ENCODE measurements at places on chromosomes 2 and 18.

DNA sequence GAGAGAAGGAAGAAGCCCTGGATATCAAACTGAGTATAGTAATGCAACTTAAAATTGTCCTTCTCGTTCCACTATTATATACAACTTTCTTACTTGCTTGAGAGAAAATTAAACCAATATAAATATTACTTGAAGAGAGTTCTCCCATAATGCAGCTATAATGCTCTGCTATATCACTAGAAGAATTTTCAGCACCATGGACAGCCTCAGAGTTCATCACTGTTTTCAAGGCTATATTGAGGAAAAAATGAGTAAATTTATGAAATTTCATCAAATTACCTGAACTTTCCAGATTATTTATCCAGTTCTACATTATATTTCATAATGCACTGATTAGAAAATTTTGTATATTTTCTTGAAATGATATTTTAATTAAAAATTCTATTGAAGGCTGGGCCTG, 1053.5 kb upstream of the FAM98A start:
- peak; percentile 2 for DNase-seq

GRCh38 chr18:811892-812375, at the start of gene YES1:
Gene YES1, minus strand, starts transcription at chr18:812242. Its CDS starts 55,415 bp downstream, at chr18:756827.
- DNase-seq, result no peak

DNA sequence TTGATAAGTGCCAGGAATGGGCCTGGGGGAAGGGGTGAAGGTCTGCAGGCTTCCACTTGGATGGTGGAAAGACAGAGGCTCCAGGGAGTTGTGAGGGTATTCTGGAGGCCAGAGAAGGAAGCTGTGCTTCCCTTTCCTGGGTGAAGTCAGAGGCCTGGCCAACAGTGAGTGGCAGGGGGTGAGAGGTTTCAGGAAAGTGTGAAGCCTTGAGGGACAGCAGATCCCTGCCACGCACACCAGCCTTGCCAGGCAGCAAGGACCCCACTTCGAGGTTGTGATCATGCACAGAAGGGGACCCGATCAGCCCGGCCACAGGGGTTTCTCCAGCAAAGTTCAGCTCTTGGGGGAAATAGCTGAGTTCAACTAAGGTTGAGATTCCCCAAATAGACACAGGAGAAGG, 66.5 kb downstream of the SMAD7 start:
- DNase-seq, result peak; percentile 33

- DNase-seq, result no peak
Observed at GRCh38 chr18:48913775-48914174, 37.0 kb downstream of the SMAD7 start.

GRCh38 chr2:128784626-128785306, 466.1 kb upstream of the HS6ST1 start:
- no peak for DNase-seq

DNA sequence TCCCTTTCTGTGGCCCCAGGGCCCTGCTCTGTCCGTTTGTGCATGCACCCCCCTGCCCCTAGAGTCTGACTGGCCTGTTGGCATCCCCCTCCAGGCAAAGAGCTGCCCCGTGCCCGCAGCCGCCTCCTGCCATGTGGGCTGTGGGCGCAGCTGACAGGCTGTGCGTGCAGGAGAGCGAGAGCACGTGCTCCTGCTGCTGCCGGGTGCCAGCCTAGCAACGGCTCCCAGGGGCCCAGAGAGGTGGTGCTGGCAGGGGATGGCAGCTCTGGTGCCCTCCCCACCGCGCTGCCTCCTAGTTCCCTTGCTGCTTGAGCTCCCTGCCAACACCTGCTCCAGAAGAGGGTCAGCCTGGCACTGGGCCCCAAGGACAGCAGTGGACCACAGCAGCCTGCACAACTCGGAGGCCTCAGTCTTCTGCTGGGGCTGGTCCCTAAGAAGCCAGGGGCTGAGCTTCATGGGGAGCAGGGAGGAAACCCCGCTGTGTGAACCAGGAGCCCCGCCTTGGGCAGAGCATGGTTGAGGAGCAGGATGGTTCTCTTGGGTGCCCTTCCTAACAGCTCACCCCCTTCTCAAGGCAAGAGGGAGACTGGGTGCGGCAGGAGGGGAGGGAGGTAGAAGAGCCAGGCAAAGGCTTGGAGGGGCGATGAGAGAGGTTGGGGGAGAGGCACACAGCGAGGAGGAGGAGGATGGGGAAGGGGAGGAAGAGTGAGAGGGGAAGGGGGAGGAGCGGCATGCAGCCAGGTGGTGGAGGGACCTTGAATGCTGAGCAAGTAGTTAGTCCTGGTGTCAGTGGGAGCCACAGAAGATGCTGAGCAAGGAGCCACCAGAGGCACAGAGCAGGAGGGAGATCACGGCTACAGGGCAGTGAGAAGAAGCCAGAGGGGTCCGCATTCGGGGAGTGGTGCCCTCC, 23.8 kb upstream of the PTMA start:
- DNase-seq, result no peak

DNA sequence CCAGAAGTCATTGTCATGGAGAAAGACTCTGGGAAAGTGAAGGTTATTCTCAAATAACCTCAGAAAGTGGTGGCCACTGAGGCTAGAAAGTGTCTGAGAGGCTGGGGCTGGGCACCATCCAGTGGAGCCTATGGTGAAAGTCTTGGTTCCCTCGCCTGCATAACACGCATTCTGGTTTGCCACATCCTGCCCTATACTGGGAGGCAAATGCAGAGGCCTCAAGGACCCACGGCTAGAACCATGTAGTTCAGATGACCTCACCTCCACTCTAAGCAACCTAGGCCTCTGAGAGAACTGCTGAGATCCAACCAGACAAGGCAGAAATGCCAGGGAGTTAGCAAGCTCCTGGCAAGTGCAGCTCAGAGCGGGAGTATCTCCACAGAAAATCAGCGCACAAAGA, 5.1 kb downstream of the ITGB6 start:
- no peak for DNase-seq

DNA sequence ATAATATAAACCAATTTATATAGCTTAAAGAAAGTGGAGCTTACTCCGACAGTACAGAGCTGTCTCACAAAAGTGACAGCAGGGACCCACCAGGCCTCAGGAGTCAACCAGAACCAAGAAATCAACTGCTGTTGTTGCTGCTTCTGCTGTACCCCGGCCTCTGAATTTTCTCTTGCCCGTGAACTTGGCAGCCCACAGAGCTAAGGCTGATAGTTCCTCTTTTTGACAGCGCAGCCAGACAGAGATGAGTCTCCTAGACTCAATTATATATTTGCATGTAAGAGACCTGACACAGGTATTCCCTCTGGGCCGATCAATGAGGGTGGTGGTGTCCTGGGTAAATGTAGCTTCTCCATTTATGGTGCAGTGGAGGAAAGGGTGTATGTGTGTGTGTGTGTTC, 109.4 kb downstream of the KCTD1 start:
- no peak for DNase-seq

DNA sequence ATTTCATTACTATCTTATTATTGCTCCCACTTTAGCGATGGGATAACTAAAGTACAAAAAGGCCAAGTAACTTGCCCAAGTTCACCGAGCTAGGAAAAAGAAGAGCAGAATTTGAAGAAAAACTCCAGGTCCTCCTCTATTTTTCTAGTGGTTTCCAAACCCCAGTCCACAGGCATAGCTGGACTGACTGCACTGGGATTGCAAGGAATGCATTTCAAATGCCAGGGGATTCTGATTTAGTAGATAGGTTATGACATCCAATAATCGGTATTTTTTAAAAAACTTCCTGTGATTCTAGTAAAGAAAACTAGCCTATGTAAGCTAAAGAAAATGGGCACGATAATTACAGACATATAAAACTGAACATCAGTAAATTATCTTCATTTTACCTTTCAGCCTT, 62.7 kb upstream of the GALNT5 start:
- no peak for DNase-seq

DNA sequence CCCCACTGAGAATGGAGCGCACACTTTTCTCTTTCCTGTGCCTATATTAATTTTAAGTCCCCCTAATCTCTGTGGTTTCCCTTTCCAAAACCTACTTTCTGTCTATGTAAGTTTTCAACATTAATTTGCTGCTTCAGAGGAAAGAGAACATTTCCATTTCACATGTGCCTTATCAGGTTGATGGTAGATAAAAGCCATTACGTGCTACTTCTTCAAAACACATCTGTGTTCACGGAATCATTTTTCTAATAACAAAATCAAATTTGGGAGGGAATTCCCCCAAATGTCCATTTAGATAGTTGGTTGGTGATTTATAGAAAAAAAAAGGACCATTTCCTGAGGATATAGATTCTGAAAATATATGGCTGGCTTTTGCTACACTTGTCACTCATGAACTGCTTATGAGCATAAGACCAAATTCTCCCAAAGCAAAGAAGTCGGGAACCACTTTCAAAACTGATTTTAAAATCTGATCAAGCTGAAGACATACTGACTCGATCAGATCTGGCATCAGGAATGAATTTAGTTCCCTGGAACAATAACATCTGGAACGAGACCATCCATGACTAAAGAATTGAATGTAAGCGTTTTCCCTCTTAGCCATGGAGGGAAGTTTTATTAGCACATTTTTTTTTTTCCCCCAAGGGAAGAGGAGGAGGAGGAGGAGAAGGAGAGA, 8.2 kb downstream of the PTGR3 start:
- no peak for DNase-seq

DNA sequence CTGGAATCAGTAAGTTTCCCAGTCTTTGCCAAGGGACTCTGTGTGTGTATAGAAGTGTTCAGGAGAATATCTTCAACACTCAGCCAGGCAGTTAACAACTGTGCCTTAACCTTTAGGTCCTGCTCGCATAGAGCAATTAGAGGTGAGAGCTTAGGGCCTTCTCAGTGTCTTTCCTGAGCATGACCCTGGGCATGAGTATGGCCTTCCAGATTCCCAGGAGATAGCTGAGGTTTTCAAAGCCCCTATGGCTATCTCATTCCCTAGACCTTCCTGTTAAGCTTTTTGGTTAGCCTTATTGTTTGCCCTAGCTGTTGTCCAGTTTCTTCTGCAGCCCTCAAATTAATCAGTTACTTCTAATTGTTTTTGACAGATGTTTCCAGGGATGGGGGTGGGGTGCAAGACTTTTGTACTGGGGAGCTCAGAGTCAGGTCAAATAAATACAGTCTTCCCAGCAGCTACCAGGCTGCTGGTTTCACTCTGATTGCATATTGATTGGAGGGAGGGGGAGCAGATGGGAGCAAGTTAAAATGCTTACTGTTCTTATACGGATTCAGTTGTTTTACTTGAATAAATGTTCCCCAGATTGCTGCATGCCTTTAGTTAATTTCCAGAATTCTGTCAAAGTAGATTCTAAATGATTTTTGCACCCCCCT, 23.1 kb downstream of the PDK1 start:
- no peak for DNase-seq

- DNase-seq, result no peak
Observed at GRCh38 chr18:42736074-42736473, 379.4 kb downstream of the RIT2 start.

- no peak for DNase-seq
Observed at GRCh38 chr2:22829791-22830190, 555.2 kb upstream of the KLHL29 start.

- DNase-seq, result no peak
Observed at GRCh38 chr2:177909962-177910361, 162.6 kb downstream of the PDE11A start.

- DNase-seq, result no peak
Observed at GRCh38 chr2:240214790-240215675, 74.6 kb upstream of the OTOS start.

DNA sequence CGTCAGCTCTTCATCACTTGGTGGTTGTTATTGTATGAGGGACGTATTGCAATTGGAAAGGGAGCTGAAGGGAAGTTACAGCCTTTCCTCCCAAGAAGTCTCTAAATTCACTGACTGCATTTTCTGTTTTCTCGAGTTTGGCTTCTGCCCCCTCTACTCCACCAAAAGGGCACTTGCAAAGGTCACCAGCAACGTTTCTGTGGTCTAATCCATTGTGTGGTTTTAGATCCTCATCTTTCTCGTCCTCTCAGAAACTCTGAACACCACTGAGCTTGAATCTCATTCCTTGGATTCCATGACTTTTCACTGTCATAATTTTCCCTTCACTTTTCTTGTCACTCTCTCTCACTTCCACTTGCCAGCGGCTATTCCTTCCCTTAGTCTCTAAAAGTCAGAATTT, 308.0 kb downstream of the AFF3 start:
- DNase-seq, result no peak

GRCh38 chr2:2328848-2329247, 2.2 kb downstream of the MYT1L start:
- no peak for DNase-seq

DNA sequence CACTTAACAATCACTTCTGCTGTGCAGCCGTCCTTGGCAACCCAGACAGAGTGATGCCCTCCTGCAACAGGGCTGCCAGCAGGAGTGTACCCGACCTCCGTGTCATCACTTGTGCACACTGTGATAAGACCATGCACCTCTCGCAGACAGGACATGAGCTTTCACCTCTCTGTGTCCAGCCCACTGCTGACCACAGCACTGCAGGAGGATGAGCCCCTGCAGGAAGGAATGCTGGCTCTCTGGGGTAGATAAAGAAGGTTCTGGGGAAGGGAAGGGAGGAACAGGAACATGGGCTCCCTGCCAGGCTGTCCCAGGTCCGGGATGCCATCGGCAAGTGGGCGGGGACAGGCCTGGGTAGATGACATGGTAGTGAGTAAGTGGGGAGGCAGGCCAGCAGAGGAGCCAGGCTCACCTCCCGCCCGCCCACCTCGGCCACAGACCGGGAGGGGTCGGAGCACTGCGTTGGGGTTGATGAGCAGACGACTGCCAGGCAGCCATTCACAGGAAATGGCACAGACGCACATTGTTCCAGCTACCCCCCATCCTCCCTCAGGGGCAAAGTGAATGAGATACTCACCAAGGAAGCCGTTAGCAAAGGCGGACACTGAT, 18.6 kb upstream of the COL6A3 start:
- DNase-seq, result peak; percentile 25

Measured in inflammatory macrophage treated with lipopolysaccharide for 1 hour (primary cell).